AG08396 (cell line): ENCODE measurements at places on chromosomes 4 and X.
A peak's percentile ranks its signal among the peaks of the same experiment; 100 is the strongest.

- peak; percentile 21 for DNase-seq
Measured at GRCh38 chr4:174358829-174359228, 75.1 kb downstream of the CEP44 start.

DNA sequence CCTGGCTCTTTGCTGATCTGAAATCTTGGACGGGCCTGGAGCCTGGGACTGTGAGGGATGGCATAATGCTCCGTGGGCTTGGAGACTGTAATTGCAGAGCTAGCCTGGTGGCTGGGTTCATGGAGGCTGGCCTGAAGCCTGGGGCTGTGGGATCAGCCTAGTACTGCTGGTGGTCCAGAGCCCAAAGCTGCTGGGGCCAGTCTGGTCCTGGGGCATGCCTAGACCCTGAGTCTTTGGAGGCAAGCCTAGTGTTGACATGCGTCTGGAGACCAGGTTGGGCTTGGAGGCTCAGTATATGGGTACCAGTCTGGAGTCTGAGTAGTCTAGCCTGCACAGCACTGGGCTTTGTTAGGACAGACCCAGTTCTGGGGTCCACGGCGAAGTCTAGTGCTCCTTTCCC is 172.0 kb upstream of the ZC4H2 start:
- no peak for DNase-seq

- no peak for DNase-seq
Measured at GRCh38 chr4:144494280-144494679, 151.7 kb upstream of the HHIP start.

GRCh38 chr4:110442309-110442708 is 33.6 kb upstream of the ENPEP start:
- DNase-seq = no peak

GRCh38 chr4:75679876-75680575 is 6.8 kb upstream of the G3BP2 start:
- DNase-seq = no peak

DNA sequence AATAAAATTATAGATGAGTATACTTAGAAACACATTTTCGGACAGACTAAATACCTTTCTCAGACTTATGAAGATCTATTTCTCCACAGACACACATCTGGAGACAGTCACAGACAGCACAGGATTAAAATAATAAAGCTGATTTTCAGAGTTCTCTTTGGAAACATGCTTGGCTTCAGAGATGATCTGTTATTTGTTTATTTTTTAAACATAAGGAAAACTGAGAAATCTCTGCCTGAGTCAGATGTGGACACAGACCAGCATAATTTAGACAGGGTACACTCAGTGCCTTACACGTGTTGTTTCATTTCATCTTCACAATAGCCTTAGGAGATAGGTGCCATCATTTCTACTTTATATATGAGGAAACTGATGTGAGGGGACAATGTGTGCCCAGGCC is 92.1 kb downstream of the SLC9A7 start:
- no peak for DNase-seq
